ENCODE measurements at places on chromosomes 13 and 19.

GRCh38 chr13:111855191-111855590, 211.8 kb upstream of the SOX1 start:
- no peak for DNase-seq

DNA sequence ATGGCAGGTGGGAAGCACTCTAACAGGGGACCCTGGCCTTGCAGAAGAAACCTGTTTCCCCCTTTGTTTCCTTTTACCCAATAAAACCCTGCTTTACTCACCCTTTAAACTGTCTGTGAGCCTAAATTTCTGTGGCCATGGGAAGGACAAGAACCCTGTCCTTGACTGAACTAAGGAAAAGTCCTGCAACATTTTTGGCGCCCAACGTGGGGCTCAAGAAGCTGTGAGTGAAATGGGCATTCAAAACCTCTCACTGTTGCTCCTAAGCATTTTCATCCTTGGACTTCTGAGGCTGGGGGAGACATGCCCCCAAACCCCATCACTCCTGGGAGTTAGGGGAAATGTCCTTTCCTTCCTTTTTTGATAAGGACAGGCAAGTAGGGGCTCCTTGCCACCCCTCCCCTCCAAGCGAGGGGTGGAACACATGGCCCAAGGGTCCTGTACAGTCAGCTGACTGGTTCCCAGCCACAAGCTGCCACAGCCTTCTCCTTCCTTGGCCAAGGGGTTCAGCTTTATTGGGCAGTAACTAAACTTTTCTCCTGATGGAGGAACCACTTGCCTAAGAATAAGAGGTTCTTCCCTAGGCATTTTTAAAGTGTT, 381.6 kb downstream of the KLF5 start:
- DNase-seq: no peak

DNA sequence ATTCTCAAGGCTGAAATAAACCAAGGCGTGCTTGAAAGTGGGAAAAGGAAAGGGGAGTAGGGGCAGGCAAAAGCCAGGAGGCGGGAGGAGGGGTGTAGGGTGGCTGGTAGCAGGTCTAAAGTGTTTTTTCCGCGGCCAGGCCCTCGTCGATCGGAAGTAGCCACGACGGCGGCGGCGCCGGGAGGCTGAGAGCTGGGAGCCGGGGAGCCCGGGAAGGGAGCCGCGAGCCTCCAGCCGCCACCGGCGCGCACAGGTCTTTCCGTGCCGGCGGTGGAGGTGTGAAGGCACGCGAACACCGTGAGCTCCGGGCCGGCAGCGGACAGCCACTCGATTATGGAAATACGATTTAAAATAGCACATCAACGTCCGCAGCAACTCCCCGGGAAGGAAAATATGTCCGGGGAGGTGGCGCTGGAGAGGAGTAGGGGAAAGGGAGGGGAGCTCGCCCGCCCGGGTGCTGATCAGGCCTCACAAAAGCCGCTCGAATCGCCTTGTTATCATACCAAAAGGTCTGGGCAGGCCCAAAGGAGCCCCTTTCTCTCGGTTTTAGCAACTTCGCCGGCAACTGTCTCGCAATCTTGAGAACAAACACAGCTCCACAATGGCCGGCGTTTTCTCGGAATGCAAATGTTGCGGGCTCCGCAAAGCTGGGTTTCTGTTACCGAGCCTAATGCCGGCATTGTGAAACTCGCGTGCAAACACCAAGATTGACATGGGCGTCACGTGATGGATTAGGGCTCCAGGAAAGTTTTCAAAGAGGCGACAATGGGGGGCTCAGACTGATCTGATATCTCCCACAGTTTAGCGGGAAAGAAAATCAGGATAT, 2.9 kb upstream of the PCDH8 start:
- peak; percentile 52 for DNase-seq

- DNase-seq: no peak
Measured at GRCh38 chr13:44211704-44212346, 161.8 kb upstream of the SERP2 start.

- no peak for DNase-seq
Measured at GRCh38 chr19:13506471-13506820, at the start of gene CACNA1A. Gene CACNA1A, minus strand, starts transcription at chr19:13506479. Its CDS starts 255 bp downstream, at chr19:13506224.
